ENCODE measurements at places on chromosomes 13 and 19. TPM values are rescaled to one million over a fixed set of nuclear protein-coding genes. Genes with fewer than 3 reads are reported as not detected.

DNA sequence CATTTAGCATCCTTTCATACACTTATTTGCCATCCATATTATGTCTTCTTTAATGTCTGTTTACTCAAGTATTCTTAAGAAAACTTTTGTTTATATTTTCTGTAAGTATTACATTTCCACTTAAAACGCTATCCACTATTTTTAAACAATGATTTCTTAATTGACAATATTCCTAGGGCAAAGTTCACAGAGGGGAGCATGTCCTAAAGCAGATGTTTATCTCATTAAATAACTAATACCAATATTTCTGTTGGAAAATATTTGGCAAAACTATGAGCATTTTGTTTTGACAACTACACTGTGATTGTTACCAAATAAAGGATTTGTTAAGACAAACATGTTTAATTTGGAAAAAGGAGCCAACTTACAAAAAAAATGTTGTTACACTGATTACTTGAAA is 643.3 kb downstream of the SLITRK5 start:
- no peak for DNase-seq

DNA sequence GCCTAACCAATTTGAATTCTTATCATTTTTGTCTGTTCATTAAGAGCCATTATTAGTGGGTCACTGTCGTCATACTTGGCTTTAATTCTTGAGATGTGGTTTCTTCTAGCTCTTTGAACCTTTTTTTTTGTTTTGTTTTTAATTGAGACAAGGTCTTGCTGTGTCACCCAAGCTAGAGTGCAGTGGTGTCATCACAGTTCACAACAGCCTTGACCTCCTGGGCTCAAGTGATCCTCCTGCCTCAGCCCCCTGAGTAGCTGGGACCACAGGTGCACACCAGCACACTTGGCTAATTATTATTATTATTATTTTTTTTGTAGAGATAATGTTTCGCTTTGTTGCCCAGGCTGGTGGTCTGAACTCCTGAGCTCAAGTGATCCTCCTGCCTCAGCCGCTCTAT is 25.8 kb upstream of the LDLR start:
- no peak for DNase-seq

DNA sequence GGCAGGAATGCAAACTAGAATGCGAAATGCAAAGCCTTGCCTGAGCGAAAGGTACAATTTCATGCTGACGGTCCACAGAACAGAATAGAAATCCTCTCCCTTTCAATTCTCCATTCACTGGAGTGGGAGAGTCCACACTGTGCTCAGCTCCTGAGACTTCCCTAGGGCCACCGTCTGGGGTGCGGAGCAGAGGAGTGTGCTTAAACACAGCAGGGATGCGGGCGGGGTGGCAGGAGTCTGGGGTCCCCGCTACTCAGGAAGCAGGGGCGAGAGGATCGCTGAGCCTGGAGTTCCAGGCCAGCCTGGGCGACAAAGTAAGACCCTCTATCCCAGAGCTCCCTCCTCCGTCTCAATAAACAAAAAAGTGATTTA is 552 bp upstream of the ZNF816 start:
- DNase-seq, result no peak

DNA sequence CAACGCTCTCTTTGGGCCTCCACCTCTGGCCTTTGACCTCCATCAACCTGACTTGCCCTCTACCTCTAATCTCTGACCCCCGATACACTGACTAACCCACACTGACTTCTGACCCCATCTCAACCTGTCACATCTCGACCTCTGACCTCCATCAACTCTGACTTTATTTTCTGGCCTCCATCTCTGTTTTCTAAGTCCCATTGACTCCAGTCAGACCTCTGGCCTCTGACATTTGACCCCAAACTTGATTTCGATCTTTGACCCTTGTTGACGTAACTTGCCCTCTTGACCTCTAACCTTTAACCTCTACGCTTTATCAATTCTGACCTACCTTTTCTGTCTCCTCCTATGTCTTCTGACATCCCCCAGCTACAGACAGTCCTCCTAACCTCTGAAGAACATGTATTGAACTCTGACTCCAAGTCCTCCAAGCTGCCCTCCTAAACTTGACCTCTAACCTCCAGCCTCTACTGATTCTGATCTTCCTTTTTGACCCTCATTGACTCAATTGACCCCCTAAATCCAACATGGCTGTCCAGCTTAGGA is 780 bp downstream of the ACP4 start:
- DNase-seq, result no peak

DNA sequence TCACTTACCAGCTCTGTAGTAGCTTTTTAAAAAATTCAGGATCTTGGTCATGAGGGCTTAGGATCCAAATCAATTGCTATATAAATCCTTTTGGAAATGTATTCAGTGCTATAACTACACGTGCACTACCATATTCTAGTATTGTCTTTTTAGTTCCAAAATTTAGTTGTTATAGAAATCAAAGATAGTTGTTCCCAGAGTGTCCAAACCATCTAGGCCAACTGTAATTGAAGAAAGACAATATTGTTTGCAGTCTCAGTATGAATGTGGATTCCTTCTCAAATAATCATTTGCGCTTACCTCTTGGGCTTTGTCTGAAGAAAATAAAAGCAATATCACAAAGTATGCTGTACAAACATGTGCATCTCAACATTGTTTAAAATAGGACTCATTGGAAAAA is 184.1 kb upstream of the EDNRB start:
- no peak for DNase-seq

DNA sequence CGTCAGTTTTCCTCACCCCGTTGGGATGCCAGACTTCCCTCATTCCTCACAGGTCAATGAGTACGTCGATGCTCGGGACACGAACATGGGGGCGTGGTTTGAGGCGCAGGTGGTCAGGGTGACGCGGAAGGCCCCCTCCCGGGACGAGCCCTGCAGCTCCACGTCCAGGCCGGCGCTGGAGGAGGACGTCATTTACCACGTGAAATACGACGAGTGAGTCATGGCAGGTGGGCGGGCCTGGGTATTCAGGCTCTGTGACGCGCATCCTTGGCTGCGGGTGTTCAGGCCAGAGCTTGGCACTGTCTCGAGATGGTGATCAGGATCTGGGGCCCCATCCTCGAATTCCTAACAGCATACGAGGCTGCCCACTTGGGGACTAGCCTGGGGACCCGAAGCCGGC is 21.4 kb downstream of the UHRF1 start:
- DNase-seq, result peak; percentile 96

DNA sequence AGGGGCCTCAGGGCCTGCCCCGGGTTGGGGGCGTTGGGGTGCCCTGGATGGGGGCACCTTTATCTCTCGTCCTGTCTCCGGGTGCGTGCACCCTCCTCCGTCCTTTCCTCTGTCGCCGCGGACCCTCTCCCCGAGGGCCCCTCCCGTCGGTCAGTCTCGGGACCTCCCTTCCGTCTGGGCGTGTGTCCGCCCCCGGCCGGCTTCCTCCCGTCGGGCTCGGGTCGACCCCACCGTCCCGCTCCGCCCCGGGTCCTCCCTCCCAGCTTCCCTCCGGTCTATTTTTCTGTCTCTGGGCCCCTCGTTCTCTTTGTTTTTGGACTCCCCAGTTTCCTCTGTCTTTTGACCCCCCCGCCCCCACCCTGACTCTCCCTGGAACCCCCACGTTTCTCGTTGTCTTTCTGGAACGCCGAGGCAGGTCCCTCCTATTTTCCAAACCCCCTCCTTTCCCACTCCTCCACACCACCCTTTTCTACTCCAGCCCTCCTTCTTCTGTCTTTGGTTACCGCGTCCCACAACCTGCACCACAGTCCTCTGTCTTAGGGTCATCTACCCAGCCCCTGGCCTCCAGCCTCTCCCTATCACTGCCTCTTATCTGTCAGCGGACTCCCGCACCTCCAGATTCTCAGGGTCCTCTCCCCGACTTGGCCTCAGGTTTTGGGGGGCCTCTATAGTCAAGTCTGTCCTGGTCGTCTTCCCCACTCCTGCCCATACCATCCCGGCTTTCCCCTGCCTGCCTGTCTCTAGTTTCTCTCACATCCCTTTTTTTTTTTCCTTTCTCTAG is 757 bp downstream of the EGLN2 start:
- DNase-seq, result no peak

C2CD4C gene
- total RNA-seq, result 8.8 TPM

ZNF865 gene
- 0.81 TPM for total RNA-seq

LPAR2 gene
- total RNA-seq, result 2.1 TPM

HNRNPA1L2 gene
- 1.4 TPM for total RNA-seq

ADGRL1 gene
- total RNA-seq, result 5.1 TPM

Data from A172 (cell line).